ENCODE measurements at places on chromosomes 4 and X.
A peak's percentile ranks its signal among the peaks of the same experiment; 100 is the strongest.

GRCh38 chr4:153520227-153520626, 54.1 kb downstream of the TMEM131L start:
- peaks cover 11% of the 10 kb centered on the region for H3K4me1 ChIP-seq
- H3K36me3 ChIP-seq = no peaks in the 10 kb centered on the region
- H3K27ac ChIP-seq = no peak overlapping the region
- no peak overlapping the region for H3K4me3 ChIP-seq

- no peak overlapping the region for H3K4me3 ChIP-seq
- H3K27ac ChIP-seq = no peak overlapping the region
- H3K27me3 ChIP-seq = no peaks in the 10 kb centered on the region
- DNase-seq = no peak
Observed at GRCh38 chr4:42703813-42704212, 46.9 kb upstream of the ATP8A1 start.

DNA sequence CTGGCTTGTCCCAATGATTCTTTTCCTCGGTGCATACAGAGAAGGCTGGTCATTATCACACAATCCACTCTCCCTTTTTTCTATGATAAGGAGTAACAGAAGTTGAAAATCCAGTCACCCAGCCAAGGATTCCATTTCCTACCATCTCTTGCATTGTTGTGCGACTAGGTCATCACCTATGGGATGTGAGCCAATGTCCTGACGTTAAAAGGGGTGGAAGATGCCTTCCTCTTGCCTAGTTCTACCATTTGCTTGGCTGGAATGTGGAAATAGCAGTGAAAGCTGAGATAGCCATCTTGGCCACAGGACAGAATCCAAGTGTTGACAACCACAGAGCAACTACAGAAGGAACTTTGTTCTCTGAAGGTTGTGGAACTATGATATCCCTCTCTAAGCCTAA, 132.2 kb upstream of the KIT start:
- H3K4me3 ChIP-seq = no peak overlapping the region
- H3K4me1 ChIP-seq = peaks cover 6% of the 10 kb centered on the region

GRCh38 chr4:149914119-149915115, 98.8 kb upstream of the IQCM start:
- H3K27ac ChIP-seq = no peak overlapping the region
- DNase-seq = peak; percentile 52
- H3K4me1 ChIP-seq = no peaks in the 10 kb centered on the region
- H3K36me3 ChIP-seq = no peaks in the 10 kb centered on the region

GRCh38 chr4:85067342-85067741, 100.9 kb upstream of the WDFY3 start:
- H3K4me1 ChIP-seq = no peaks in the 10 kb centered on the region
- no peaks in the 10 kb centered on the region for H3K36me3 ChIP-seq
- H3K27me3 ChIP-seq = no peaks in the 10 kb centered on the region
- no peak overlapping the region for H3K4me3 ChIP-seq
- no peak for DNase-seq

All from HCT116 (cell line).